Gastrocnemius medialis (tissue), 4 donors: ENCODE measurements at places on chromosomes 5 and 9.

DNA sequence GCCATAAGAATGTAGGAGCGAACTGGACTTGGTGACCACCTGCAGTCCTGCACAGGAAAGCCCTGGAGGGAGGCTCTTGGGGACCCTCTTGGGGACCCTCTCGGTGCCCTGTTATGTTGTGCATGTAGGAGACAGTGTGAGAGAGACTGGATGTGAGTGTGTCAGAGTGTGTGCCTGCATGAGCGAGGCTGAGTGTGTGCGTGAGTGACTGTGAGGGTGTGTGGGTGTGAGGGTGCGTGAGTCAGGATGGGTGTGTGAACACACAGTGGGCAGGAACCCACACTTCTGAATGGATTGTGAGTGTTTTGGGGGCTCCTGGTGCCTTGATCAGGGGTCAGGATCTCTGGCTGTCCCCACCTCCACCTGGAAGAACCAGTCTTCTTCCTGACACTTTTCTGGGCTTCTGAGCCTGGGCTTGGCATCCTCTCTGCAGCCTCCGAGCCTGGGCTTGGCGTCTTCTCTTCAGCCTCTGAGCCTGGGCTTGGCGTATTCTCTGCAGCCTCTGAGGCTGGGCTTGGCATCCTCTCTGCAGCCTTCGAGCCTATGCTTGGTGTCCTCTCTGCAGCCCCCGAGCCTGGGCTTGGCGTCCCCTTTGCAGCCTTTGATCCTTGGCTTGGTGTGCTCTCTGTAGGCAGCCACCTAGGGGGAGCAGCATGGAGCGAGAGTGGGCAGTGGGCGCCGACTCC lies 25.6 kb upstream of the ANKRD33B start:
- no peak for DNase-seq

- no peak for DNase-seq
Observed at GRCh38 chr5:97726106-97726505, 543.1 kb upstream of the RIOK2 start.

- no peak for DNase-seq
Observed at GRCh38 chr9:35293376-35293964, 131.7 kb downstream of the UNC13B start.

GRCh38 chr9:135288054-135288453 lies 191.5 kb upstream of the PPP1R26 start:
- DNase-seq = no peak

DNA sequence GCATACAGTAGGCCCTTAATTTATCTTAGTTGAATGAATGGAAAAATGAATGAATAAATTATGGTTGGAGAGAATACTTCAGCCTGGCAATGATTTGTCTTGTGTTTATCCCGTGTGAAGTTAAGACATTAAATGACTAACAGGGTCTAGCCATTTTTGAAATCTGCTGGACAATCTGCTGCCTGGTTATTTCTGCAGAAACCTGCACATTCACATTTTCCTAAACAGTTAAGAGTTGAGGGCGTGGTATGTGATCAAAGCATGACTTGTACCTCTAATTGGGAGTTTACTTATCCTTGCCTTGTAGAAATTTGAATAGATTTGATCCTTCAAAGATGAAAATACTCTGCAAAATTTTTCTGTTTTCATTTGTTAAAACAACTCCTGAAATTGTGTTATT lies 34.6 kb upstream of the NDFIP1 start:
- DNase-seq = no peak

GRCh38 chr5:179964015-179964414 lies 56.3 kb upstream of the TBC1D9B start:
- no peak for DNase-seq

DNA sequence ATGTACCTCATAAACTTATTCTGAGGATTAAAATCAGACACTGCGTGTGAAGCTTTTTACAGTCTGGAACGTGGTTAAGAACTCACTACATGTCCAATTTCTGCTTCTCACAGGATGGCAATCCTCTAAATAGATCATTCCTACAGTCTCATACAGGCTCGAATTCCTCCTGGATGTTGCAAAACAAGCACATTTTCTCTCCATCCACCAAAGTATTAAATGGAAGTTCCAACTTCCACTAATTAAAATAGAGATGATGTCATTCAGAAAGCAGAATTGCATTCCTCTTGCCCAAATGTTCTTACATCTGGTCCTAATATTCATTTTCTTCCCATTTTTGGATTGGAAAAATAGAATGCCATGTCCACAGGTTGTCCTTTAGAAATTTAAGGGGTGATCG lies 145.5 kb upstream of the PCA3 start:
- DNase-seq = no peak

DNA sequence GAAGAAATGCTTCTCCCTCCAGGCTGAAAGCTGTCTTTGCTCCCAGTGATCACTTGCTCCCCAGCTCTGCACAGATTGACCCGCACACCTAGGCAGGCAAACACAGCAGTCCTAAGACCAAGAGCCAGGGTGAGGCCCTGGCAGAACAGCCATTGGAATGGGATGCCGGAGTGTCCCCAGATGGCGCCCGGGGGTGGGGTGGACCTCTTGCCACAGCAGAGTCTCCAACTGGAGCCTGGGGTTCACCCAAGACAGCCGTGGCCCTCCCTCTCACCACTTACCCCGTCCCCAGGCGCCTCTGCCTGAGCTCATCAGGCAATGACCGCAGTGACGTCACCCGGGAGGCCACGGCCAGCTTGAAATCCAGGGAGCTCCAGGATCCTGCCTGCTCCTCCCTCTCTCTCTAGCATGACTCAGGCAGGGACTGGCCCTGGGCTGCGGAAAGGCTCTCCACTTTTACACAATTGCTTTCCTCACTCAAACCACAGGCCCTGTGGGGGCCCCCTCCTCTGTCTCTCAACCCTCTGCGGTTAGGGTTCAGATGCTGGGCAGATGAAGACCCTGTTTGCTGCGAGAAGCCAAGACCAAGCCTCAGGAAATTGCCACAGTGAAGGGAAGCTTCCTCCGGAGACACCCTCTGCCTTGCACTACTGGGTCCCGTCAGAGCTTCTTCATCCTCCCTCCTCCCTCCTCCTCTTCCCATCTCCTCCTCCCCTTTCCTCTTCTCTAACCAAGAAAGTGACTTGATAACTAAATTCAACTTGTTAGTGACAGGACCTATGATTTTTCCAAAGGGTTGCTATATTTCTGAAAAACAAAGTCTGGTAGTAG lies 24.3 kb upstream of the PTGES start:
- DNase-seq = peak; percentile 80

- no peak for DNase-seq
Observed at GRCh38 chr5:115555084-115555633, 10.6 kb upstream of the FEM1C start.

DNA sequence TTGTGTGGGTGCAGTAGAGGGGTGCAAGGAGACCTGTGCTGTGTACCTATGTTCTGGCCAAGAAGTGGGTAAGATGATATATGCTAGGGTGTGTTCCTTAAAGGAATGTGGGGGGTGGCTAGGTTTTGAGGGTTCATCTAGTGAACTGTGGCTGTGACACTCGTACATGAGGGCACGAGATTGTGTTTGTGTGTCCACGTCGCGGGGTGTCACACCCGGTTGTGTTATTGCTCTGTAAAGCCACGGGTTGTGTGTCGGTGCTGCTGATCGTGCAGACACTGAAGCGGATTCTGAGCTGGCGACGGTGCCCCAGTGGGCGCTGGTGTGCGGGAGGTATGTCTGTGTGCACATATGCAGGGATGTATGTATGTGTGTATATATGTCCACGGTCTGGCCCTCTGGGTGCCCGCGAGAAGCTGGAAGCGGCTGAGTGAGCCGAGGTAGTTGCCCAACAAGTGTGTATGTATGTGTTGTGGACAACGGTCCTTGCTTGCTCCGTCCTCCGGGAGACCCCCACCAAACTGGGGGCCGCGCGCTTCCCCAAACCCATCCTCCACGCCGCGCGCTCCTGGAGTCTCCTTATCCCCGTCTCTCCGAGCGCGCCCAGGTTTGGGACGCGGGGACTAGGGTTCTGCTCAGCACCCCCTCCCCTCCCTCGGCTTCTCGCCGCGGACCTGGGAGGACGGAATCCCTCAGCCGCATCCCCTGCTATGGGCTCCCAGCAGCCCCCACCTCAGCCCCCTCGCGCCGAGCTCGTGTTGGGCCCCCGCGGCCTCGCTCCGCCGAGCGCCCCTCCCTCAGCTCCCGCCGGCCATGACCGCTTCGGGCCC lies 639 bp downstream of the PCDH1 start:
- DNase-seq = no peak

- no peak for DNase-seq
Observed at GRCh38 chr9:2261421-2262103, 246.4 kb downstream of the SMARCA2 start.

- peak; percentile 35 for DNase-seq
Observed at GRCh38 chr9:97559111-97559514, 57.6 kb downstream of the TMOD1 start.

DNA sequence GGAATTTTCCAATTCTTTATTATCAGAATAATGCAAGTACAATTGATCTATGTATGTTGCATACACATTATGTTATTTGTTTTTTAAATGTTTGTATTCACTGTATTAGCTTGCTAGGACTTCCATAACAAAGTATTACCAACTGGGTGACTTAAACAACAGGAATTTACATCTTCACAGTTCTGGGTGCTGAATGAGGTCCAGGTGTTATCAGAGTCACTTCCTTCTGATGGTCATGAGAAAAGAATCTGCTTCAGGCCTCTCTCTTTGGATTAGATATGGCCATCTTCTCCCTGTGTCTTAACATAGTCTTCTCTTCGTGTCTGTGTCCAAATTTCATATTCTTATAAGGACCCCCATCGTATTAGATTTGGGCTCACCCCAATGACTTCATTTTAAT lies 229.1 kb upstream of the TRPC7 start:
- no peak for DNase-seq

- no peak for DNase-seq
Observed at GRCh38 chr5:180823940-180824629, 21.5 kb upstream of the MGAT1 start.

DNA sequence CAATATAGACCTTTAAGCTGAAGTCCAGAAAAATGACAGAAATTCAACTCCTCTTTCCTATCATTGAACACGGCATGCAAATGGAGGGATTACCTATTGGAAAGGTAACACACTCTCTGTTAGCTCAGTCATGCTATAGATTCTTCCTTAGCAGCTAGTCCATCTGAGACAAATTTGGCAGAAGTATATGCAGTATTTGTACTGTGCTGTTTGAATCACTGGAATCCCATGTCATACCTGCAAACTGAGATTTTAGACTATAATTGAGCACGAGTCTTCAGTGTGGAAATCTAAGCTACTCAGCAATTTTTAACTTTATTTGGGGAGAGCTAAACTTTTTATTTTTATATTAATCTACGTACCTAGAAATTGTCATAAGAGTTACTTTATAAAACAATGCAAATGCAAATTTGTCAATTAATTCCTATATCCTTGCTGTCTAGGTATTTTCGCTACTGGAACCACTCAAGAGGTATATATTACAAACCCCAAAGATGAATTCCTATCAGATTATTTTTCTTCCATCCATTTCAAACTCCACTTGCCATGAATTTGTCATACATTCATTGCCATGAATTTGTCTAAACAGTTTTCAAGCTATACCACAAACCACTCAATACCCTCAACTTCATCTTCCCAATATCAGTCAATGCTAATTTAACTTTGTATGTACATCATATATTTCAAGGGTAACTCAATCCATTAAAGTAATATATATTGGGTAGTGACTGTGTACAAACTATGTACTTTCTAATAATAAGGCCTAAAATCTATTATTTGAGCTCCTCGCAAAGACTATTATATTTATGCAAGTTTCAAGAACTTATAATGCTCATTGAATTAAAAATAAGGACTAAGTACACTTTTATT lies 224.8 kb downstream of the MEF2C start:
- no peak for DNase-seq

- DNase-seq = no peak
Observed at GRCh38 chr9:69172895-69173294, 1.2 kb upstream of the TJP2 start.

DNA sequence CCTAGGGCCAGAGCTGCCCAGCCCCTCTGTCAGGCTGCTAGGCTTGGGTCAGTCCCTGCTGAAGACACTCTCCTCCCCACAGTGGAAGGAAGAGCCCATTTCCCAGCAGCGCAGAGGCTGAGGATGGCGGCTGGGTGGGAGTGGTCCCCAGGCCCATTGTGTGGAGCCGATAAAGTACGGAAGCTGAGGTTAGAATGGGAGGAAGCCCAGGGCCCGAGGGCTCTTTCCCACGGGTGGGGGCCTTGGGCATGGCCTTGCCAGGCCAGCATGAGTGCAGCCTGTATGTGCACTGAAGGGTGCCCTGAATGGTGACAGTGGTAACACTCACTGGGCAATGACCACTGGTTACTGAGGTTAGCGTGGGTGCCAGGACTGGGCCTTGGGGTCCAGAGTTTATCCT lies 125.9 kb downstream of the RGS3 start:
- DNase-seq = no peak

DNA sequence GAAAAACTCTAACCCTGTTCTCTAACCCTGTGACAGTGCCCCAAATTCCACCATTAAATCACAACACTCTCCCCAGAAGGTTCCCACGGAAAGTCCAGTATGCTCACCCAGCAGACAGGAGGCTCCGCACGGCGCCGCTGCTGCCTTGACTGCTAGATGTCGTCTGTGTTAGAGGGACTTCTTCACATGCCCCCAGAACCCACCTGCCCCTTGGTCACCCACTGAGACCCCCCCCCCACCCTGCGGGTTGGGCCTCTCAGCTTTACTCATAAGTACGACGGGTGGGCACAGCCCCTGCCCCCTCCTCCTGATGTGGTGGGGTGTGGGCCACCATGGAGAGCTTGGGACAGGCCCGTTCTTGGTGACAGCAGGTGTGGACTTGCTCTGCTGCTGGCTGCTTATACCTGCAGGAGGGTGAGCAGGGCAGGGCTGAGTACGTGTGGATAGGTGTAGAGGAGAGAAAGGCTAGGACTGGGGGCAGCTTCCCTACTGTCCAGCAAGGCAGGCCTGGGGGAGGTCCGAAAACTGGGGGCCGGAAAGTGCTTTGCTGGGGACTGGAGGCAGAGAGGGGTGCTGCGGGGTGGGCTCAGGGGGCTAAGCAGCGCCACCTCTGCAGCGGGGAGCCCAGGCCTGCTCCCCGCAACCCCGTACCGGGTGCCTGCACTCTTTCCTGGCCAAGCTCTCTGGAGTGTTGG lies 57.5 kb upstream of the OLFM1 start:
- no peak for DNase-seq

DNA sequence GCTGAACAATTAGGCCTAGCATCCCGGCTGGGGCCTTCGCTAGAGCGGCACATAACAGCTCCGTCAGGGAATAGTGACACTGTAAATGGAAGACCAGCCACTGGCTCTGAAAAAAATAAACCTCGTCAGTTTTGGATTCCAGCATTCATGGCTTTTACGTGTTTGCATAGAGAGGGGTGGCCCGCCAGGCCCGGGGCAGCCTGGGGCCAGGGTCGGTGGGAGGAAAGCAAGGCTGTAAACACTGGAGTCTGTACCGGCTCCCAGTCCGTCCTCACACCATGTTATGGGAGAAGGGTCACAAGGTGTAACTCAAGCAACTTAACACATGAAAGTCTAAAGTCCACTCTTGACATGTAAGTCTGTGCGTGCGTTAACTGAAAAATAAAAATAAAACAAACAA lies 11.2 kb downstream of the CCNI2 start:
- DNase-seq = no peak
